ENCODE measurements at places on chromosomes 6 and 20. TPM values are rescaled to one million over a fixed set of nuclear protein-coding genes. Genes with fewer than 3 reads are reported as not detected.

Gene MOCS3
- 2.6 TPM for total RNA-seq

DNA sequence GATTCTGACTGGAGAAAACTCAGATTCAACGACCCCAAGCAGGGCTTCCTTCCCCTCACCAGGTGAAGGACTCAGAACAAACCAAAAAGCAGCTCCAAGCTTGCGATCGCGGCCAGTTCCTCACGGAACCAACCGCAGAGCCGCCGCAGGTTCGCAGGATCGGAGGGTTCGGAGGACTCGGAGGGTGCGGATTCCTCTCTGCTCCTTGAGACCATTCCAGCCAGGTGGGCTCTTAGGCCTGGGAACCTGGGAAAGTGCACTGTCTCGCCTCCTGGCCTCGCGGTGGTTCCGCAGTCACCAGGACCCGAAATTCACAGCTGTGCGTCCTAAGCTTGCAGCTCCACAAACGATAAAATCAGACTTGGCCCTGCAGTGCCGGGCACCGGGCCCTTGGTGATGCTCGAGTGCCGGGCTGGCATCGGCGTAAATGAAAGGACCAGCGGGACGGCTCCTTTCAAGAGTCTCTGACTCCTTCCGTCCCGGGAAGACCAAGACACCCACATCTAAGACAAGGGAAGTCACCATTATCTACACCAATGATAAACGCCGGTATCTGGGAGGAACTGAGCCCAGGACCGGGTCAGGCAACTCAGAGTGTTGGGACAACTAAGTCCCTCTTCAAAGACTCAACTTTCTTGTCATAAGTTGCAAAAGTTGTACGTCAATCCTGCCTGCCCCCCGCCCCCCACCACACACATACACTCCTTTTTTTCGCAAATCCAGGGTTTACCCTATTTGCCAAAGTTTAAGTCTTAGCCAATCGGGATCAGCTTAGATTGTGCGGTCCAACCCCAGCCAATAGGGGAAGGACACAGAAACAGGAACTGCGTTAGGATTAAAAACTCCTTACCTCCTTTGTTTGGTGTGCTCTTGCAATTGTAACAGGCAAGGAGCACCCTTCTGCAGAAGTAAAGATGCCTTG lies 69.8 kb upstream of the PRSS16 start:
- DNase-seq = peak; percentile 72

DNA sequence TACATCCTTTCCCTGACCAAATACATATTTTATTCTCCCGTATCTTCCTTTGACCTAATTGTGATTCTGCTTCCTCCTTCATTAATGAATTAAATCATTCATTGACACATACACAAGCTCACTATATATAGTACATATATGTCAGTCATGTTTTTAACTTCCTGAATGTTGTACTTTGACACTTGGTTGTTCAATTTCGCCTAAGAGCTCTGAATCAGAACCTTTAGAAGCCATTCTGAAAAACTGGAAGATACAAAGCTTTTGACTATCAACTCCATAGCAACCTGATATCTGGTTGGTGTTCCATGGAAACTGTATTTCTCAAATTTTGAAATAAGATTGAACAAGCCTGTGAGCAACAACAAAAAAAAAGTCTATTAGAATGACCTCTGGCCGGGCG lies 27.3 kb upstream of the HFE start:
- DNase-seq = no peak

Gene LBP
- 459 TPM for total RNA-seq

GRCh38 chr6:146901940-146902816 lies 302.0 kb upstream of the STXBP5 start:
- DNase-seq = no peak

DNA sequence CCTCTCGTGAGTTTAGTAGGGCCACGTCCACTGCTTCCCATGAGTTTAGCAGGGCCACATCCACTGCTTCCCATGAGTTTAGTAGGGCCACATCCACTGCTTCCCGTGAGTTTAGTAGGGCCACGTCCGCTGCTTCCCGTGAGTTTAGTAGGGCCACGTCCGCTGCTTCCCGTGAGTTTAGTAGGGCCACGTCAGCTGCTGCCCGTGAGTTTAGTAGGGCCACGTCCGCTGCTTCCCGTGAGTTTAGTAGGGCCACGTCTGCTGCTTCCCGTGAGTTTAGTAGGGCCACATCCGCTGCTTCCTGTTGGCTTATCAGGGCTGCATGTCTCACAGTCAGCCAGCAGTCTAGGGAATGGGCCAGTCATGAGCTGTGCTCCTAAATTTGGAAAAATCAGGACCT lies 113.7 kb upstream of the QKI start:
- no peak for DNase-seq

DNA sequence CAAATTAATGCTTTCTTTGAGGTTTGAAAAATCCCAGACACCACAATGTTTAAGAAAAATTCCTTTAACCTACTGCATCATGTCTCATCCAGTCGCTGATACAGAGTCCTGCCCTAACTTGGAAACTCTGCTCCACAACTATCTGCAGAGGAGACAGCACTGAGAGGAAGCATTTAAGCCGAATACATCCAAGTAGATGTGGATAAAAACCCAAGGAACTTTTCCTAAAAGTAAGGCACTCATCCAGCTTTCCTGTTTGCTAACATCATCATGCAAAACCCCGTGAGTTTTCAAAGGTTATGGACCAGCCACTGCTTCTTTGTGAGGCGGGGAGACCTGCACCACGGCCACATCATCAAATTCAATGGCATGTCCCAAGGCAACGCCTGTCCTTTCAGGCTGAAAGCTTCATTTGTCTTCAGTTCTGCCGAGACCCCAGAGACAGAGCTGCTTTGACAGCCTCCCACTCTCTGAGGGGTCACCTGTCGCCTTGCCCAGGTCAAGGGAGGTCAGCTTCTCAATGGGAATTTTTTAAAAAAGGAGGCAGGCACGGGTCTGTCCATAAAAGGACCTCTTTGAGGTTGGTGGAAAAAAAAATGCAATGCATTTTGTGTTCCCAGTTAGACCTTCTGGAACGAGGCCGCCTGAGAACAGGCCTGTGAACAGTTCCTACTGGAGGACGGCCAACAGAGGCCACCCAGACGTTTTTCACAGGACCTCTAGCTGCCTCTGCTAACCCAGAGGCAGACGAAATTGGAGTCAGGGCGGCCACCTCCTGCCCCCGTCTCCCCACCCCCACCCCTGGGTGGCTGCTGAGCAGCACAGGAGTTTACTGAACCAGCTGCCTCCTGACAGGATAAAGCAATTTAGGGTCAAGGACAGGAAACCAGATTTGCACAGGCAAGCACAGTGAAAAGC lies 142.5 kb upstream of the HDDC2 start:
- peak; percentile 46 for DNase-seq

- no peak for DNase-seq
Measured at GRCh38 chr20:5845681-5846615, 95.7 kb downstream of the SHLD1 start.

- DNase-seq = no peak
Measured at GRCh38 chr6:2734488-2735166, 16.1 kb downstream of the MYLK4 start.

Gene PLCG1
- total RNA-seq = 17.5 TPM

Gene ID4
- total RNA-seq = 0.70 TPM

Gene CD93
- total RNA-seq = 4.8 TPM

GRCh38 chr6:3506751-3507383 lies 50.0 kb upstream of the SLC22A23 start:
- DNase-seq = no peak

Gene SLC22A16
- total RNA-seq = not detected

GRCh38 chr6:162602759-162603158 lies 124.8 kb downstream of the PRKN start:
- DNase-seq = no peak

Gene VSX1
- total RNA-seq = 0.18 TPM

Gene MTO1
- 30.4 TPM for total RNA-seq

Gene HLA-DRA
- total RNA-seq = 24.4 TPM

- peak; percentile 48 for DNase-seq
Measured at GRCh38 chr20:37526839-37527637, 638 bp downstream of the BLCAP start.

Gene COX7A2
- 183 TPM for total RNA-seq

DNA sequence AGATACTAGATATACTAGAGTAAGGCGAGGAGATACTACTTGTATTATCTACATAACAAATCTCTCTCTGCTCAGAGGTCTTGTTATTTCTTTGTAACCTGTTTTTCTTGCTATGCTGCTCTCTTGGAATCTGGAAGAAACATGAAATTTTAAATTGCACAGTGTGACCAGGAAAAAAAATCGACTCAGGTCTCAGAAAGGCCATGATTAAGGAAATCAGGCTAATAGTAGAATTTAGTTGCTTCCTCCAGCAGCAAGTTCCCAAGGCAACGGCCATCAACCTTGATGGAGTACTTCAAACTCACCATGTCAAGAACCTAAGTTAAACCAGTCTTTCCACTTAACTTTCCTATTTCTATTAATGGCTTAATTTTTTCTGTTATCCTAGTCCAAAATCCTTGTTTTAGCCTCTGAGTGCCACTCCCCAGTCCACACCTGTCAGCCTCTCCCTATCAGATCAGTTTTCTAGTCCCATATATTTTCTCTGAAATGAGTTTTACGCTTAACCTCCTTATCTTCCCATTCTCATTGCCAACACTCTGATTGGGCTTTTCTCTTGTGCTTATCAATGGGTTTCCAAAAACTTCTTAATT lies 87.7 kb upstream of the BEND3 start:
- DNase-seq = no peak

DNA sequence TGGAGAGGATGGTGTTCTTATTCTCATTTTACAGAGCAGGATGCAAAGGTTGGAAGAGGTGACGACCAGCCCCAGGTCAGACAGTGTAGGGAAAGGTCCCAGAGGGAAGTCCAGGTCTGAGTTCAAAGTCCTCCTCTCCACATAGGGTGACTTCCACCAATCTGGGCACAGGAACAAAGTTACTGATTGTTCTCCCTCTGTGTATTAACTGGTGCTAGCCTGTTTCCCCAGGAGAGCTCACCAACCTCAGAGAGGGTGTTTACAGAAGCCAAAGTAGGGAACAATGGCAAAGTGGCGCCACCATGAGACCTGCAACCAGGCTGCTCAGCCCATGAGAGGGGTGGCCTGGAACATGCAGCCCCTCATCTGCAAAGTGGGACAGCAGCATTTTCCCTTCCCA lies 16.8 kb upstream of the SIRPB1 start:
- no peak for DNase-seq

DNA sequence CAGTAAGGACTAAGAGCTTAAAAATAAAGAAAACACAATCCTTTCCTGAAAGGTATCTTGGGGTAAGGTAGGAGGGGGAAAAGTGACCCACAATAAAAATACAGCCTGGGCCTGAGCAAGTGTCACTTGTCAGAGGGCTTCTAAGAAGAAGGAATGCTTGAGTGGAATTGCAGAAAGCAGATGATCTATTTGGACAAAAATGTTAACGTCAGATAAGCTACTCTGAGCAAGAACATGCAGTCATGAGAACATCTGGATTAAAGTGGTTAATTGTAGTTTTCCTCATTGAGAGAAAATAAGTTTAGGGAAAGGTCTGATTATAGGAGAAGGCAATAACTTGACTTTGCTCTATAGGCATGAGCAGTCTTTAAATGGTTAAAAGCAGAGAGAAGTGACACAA lies 581.9 kb downstream of the HTR1B start:
- no peak for DNase-seq

Gene GATA5
- 0.48 TPM for total RNA-seq

GRCh38 chr6:109187399-109188114 lies 92.2 kb downstream of the CEP57L1 start:
- peak; percentile 64 for DNase-seq

Gene ADGRB3
- 0.38 TPM for total RNA-seq

GRCh38 chr6:33028220-33028849 lies 18.9 kb upstream of the HLA-DOA start:
- DNase-seq = no peak

GRCh38 chr6:163764565-163764964 lies 350.0 kb downstream of the QKI start:
- no peak for DNase-seq
